ENCODE measurements at places on chromosomes 2 and 18.
A peak's percentile ranks its signal among the peaks of the same experiment; 100 is the strongest.

DNA sequence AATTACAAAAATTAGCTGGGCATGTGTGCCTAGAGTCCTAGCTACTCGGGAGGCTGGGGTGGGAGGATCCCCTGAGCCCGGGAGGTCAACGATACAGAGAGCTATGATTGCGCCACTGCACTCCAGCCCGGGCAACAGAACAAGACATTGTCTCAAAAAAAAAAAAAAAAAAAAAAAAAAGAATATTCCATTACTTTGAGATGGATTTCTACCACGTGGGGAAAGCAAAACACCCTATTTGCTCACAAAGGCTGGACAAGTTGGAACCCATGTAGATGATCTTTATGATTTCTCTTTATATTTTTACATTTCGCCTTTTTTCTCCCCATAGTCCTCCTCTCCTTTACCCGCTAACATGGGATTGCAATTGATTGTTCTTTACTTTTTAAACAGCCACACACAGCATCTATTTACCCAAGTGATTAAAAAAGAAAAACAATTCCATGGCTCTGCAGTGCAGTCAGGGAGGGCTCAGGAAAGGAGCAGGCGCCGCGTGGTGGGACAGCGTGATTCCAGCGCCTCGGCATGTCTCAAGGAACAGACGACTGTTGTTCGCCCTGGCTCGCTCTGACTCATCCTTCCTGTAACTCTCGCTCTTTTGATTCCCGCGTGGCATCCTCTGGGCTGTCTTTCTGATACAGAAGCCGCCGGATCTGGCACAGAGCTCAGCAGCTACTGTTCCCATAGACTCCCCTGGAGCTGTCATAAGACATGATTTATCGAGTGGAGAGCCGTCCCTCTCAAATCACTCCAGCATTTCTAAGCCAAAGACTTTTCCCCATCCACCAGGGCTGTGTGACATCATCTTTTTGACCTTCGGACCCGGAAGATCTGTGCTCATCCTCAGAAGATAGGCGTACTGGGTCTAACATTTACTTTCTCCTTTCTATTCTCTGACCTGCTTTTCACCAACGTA is 230.4 kb upstream of the AGAP1 start:
- DNase-seq: no peak

DNA sequence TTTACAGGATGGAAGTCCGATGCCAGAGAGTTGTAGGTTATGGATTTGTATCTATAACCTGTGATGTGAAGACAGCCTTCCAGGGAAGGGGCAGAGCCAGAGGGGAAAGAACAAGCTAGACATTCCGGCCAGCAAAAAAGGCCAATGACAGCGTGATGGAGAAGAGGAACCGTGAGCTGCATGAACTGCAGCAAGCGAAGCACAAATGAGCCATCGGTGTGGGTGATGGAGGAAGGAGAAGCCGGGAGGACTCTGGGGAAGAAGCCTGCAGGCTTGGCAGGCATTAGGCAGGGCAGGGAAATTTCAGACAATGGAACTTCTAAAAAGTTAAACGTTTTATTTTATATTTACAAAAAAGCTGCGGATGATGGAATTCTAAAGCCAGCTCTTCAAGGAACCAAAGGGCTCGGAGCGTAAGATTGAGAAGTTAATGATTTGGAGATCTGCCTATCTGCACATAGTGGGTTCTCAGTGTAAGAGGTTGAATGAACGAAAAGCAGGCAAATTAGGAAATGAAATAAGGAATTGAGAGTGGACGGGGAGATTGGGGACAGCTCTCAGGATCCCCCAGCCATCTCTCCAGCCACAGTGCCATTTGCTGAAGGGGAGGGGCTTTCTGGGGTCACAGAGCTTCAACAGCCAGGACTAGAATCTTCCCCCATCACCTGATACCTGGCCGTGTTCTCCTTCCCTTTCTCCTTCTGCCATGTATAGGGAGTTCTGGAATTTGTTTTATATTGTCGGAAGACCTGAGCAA is 28.4 kb downstream of the NGEF start:
- DNase-seq: no peak

GRCh38 chr2:42648796-42649195 is 80.4 kb downstream of the MTA3 start:
- no peak for DNase-seq

GRCh38 chr2:168241208-168241607 is 6.2 kb downstream of the STK39 start:
- DNase-seq: no peak

DNA sequence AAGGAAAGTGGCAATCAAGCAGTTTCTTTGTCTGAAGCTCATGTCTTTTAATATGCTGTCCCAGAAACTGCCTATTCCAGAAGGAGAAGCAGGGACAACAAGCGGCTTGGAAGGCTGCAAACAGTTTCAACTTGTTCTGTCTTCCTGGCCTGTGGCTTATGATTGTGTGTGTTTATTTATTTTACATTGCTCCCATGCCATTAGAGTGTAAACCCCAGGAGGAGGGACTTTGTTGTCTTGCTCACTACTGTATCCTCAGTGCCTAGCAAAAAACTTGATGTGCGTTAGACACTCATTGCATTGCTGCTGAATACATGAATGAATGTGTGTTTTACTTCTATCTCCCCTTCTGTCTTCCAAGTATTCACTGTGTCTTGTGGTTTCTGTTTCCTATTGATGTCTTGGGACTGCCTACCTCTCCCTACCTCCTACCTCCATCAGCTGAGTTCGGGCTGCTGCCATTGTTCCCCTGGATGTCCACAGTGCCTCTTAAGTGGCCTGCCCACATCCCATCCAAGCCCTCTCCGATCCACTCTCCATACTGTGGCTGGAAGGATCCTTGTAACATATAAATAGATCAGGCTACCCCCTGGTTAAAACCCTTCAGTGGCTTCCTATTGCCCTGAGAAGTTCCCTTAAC is 261.4 kb downstream of the DYSF start:
- DNase-seq: no peak

DNA sequence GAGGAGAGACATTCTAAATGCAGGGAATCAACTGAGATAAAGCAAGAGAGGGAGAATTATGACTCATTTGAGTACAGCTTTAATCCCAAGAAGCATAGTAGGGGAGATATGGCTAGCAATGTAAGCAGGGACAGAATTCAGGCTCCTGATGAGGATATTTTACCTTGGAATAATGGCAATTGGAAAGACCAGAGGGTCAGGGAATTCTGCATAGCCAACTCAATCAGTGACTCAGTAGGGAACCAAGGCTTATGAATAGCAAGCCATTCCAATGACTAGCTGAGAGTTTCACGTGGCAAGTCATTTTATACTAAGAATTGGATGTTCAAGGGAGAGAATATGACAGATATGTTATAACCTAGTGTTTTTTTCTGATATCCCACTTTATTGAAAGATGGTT is 563.8 kb upstream of the NETO1 start:
- DNase-seq: no peak

DNA sequence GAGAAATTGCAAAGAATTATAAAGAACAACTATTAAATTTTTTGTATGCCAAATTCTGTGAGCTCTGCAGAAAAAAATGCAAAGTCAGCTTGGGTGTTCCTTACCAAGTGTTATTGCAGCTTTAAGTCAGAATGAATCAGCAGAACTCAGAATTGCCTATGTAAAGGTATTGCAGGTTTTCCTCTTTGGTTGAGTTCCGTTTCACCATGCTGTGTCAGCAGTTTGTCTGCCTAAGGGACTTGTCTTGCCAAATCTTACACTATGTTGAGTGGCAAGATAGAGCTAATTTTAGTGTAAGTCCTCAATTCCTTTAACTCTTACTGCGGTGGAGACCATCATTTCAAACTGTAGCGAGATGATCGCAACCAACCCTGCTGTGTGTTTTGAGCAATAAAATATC is 38.8 kb downstream of the ADAM23 start:
- DNase-seq: no peak

- no peak for DNase-seq
Measured at GRCh38 chr2:164496881-164497280, 124.4 kb downstream of the GRB14 start.

- DNase-seq: no peak
Measured at GRCh38 chr18:61892683-61893308, at the start of gene RNF152. Gene RNF152 (minus strand): TSS chr18:61893007. CDS start chr18:61816463, 76,544 bp downstream.

DNA sequence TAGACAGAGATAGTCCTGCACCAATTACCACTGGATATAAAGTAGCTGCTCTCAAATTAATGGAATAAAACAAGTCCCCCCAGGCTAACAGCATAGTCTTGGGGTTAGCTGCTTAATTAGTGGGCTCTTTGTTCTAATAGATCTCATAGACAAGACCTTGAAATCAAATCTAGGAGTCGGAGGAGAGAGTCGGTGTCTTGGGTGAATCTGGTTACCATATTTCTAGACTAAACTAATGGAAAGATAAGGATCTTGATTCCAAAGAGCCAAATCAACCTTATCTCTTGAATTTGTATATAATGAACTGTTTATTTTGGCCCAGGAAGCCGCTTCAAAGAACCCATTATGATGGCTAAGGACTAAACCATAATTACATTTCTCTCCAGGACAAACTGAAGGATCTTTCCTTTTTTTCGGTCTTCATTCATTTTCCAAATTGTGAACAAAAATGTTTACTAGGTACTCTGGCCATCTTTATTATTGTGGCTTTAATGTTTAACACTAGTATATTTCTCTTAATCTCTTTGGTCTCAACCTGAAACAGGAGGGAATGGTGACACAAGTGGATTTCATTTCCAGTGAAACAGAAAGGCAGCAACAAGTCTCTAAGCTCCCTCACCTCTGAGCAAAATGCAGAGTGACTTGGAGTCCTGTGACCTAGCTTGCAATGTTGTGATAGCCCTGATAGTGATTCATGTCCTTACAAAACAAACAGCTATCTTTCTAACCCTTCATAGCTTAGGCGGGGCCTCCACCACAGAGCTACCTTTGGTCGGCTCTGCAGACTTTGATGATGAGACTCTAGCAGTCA is 137.9 kb upstream of the PARD3B start:
- DNase-seq: no peak

DNA sequence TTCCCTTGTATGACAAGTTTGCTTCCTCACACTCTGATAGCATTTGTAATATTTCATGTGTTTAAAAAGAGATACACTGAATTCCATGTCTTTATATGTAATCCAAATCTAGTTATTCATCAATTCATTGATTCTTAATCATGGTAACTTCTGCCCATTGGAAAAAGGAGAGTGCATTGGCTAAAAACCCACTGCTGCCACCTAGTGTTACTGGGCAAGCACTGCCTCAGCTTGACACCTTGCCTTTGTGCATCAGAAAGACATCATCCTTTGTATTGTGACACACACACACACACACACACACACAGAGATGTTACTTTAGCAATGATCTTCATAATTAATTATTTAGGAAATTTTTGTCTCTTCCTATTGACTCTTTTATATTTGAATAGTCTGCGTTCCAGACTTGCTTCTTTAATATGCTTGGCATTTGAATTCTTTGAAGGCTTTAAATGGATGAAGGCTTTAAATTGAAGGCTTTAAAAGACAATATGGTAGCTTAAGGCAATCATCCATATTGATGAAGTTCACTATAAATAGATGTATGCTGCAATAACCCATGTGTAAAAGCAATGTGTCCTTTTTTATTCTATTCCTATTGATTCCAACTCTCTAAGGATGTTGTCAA is 414.2 kb upstream of the CHST9 start:
- peak; percentile 19 for DNase-seq

GRCh38 chr2:79087785-79088364 is at the start of gene REG1B:
Gene REG1B (minus strand): TSS chr2:79087993. CDS start chr2:79087612, 381 bp downstream.
- DNase-seq: no peak

DNA sequence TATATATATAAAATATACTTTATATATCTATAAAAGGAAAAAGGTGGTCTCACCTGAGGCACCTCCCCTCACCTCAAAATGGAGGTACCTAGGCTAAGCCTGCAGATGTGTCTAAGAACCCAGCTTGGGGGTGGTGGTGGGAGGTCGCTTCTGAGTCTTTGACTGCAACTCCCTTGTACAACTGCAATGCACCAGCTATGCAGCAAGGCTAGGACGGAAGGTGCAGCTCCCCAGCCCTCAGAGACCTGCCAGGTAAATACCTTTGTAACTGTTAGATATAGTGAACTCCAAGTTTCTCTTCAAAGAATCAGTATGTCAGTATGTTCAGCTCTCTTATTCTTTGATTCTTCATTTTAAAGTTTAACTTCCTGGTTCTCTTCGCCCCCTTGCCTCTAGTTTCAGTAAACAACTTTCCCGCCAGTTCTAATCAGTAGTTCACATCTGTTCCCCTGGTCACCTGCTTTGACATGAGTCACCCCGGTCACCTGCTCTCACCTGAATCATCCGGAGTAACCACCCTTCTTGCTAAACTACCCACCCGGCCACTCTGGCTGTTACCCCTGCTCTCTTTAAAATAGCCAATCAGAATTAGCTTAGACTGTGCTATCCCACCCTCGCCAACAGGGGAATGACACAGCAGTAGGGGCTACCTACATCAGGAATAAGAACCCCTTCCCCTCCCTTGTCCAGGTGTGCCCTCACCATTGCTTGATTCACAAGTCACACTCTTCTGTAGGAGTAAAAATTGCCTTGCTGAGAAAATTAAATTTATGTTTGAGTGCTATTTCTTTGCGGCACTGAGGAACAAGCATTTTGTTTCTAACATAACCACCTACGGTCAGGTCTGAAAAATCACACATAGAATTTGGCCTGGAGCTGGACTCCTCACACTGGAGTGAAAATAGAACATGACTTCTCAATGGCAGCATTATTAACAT is 24.7 kb upstream of the IMPA2 start:
- DNase-seq: no peak

- DNase-seq: peak; percentile 79
Measured at GRCh38 chr2:30115141-30115980, 31.4 kb upstream of the YPEL5 start.

GRCh38 chr2:235165136-235165535 is 213.3 kb downstream of the SH3BP4 start:
- DNase-seq: no peak

DNA sequence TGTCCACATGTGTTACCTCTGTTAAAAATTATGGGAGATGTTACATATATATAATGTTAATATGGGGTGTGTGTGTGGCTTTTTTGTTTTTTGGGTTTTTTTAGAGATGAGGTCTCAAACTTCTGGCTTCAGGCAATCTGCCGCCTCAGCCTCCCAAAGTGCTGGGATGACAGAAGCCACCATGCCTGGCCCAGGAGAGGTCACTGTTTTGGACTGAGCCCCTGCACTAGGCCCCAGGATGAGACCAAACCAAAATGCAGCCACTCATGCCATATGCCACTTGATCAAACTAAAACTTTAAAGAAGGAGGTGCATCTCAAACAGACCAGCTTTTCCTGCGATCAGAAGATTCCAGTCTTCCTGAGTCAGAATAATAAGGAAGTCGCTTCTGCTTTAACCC is 2.5 kb downstream of the ADI1 start:
- no peak for DNase-seq

DNA sequence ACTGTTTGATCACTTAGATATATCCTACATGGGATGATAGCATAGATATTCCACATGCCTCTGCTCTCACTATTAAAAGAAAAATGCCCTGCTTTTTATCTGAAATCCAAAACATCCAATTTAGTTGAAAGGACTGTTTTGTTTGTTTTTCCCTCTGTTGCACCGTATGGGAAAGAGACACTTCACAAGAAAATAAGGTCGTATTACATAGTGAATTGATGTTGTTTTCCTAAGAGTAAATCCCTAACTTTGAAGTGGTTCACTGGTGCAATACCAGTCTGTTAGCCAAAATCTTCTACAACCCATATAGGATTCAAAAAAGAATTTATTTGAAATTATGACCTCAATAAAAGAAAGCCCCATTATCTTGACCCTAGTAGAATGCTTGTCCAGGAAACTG is 18.1 kb downstream of the TGFA start:
- DNase-seq: no peak

GRCh38 chr2:70504750-70505149 is 48.9 kb downstream of the TGFA start:
- DNase-seq: no peak

- DNase-seq: no peak
Measured at GRCh38 chr2:21024198-21024597, 19.7 kb downstream of the APOB start.

All from NCI-H187 (cell line).